Breast epithelium (tissue), 4 donors: ENCODE measurements at places on chromosomes 11 and 22.
A peak's percentile ranks its signal among the peaks of the same experiment; 100 is the strongest.

DNA sequence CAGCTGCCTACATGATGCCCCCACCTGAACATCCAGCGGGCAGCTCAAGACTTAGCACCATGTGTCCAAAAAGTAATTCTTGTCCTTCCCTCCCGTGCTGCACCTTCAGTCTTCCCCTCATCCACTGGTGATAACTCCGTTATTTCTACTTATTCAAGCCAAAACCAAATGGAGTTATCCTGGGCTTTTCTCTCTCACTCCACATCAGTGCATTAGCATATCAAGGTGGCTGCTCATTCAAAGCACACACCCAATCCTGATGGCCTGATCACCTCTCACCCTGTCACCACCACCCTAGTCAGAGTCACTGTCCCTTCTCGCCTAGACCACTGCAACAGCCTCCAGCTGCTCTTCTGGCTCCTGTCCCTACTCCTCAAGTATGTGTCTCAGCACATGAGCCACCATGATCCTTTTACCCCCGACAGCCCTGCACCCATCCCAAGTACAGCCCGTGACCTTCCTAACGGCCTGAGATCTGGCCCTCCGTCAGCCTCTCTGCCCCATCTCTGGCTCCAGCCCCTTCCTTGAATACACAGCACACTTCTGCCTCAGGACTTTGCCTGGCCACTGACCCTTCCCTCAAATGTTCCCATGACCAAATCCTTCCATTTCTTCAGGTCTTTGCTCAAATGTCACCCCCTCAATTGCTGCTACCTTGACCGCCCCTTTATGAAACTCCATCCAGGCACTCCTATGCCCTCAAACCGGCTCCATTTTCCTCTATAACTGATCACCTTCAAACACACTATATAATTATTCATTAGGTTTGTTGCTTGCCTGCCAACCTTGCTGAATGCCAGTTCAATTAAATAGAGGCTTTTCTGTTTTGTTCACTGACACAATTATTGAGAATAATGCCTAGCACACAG is 19.7 kb upstream of the SLC25A1 start:
- no peak for DNase-seq
- H3K4me3 ChIP-seq, result no peak overlapping the region
- H3K36me3 ChIP-seq, result no peaks in the 10 kb centered on the region
- H3K4me1 ChIP-seq, result no peaks in the 10 kb centered on the region
- no peak overlapping the region for H3K27ac ChIP-seq

DNA sequence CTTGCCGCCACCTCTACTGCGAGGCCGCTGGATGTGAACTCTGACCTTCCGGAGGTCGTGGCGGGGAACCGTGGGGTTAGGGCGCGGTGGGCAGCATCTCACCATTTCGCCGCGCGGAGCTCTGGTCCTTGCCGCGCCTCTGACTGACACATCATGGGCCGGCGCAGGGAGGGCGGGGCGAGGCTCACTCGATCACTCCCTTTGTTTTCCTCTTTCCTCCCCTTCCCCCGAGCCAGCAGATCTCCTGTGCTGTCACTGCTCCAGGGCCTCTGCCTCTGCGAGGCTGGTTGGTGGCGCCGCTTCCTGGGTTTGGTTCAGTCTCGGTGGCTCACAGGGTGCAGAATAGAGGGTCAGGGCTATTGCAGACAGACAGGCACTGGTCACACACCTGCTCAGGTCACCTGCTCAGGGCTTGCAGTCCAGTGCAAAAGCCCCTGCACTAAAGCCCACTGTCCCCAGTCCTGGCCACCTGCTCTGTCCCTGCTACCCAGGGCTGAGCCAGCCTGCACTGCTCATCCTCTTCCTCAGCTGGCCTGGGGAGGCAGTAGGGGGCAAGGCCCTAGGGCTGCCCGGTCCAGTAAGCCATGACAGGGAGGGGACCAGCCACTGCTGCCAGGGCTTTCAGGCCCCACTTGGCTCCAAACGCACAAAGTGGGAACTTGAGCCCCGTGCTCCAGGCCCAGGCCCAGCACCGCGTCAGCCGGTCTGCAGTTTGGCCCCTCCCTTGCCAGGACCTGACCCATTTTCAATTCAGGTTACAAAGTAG is 36.2 kb downstream of the PISD start:
- DNase-seq, result peak; percentile 66
- no peaks in the 10 kb centered on the region for H3K36me3 ChIP-seq
- no peaks in the 10 kb centered on the region for H3K27me3 ChIP-seq

GRCh38 chr22:17767233-17768065 is 6.8 kb downstream of the BID start:
- H3K36me3 ChIP-seq, result no peaks in the 10 kb centered on the region
- no peaks in the 10 kb centered on the region for H3K27me3 ChIP-seq
- H3K4me3 ChIP-seq, result no peak overlapping the region
- no peak overlapping the region for H3K27ac ChIP-seq

DNA sequence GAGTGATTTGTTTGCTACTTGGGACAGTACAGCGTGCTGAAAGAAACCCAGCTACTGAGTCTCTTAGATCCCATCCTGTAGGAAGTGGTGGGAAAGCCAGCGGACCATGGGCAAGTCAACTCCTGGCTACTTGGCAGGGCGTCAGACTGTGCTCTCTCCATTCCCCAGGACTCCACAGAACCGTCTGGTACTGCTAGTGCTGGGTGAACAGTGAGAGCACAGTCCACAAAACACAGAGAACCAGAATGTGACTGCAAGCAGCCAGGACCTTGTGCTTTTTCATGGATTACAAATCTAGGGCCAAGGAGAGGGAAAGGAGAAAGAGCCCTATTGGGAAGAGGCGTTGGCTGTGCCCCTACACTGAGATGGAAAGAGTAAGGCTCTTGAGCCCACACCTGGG is 10.2 kb downstream of the BID start:
- no peak overlapping the region for H3K4me3 ChIP-seq
- no peaks in the 10 kb centered on the region for H3K27me3 ChIP-seq
- no peak overlapping the region for H3K27ac ChIP-seq
- DNase-seq, result no peak

- H3K27ac ChIP-seq, result no peak overlapping the region
- no peak overlapping the region for H3K4me3 ChIP-seq
- no peaks in the 10 kb centered on the region for H3K27me3 ChIP-seq
- H3K36me3 ChIP-seq, result no peaks in the 10 kb centered on the region
- no peak for DNase-seq
These were observed 34.1 kb downstream of the LMO1 start for GRCh38 chr11:8229299-8230177.

DNA sequence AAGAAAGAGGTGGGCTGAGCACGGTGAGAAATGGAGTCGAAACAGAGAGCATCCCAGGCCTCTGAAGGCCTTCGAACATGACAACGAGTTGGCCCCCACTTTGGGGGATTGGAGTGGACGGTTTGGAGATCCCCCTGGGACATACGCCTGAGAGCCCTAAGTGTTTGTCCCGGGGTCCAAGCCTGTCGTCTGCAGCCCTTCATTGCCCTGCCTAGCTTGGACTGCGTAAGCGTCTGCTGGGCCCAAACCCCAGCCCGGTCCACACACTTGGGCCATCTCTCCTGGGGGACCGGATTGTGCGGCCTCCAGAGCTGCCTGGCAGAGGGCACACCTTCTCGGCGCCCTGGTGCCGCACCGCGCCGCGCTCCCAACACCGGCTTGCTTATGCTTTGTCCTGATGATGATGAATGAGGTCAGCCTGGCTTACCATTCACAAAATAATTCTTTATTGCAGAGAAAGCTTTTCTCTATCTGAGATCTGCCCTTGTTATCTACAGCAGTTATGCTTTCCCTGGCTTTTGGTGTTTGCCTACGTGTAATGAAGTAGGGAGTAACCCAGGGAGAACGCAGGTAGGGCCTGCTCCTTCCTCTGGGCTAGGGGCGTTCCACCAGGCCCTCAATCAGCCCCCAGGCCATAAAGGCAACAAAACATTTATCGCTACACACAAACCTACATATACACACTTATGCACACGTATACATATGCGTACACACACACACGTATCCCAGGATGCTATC is 85.9 kb upstream of the PPARA start:
- peaks cover 20% of the 10 kb centered on the region for H3K4me1 ChIP-seq
- H3K4me3 ChIP-seq, result peak overlapping the region; percentile 62
- peak; percentile 52 for DNase-seq
- peak overlapping the region; percentile 100 for H3K27ac ChIP-seq
- H3K36me3 ChIP-seq, result no peaks in the 10 kb centered on the region
- H3K27me3 ChIP-seq, result no peaks in the 10 kb centered on the region

- no peaks in the 10 kb centered on the region for H3K27me3 ChIP-seq
- H3K27ac ChIP-seq, result peak overlapping the region; percentile 83
- H3K36me3 ChIP-seq, result no peaks in the 10 kb centered on the region
- H3K4me3 ChIP-seq, result no peak overlapping the region
- DNase-seq, result no peak
These were observed 7.7 kb downstream of the CARD10 start for GRCh38 chr22:37511395-37512104.

DNA sequence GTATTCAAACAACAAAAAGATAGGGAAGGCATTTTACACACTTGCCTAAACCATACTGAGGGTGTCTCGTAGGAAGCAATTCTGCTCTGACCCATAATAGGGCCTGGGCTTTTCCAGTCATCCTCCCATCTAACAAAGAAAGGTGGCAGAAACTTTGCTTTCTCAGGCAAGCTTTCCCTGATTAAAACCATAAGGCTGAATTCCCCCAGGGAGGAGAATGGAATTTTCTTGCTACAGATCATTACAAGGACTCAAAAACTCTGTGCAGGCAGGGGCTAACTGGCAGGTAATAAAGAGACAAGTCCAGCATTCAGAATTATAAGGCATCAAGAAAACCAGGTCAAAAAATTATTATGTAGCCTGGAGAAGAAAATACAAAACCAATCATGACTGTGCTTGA is 90.4 kb downstream of the RBFOX2 start:
- H3K36me3 ChIP-seq, result no peaks in the 10 kb centered on the region
- no peak overlapping the region for H3K27ac ChIP-seq
- DNase-seq, result no peak

GRCh38 chr22:39182478-39183030 is 30.1 kb upstream of the CBX7 start:
- H3K36me3 ChIP-seq, result no peaks in the 10 kb centered on the region
- no peaks in the 10 kb centered on the region for H3K4me1 ChIP-seq
- DNase-seq, result no peak

DNA sequence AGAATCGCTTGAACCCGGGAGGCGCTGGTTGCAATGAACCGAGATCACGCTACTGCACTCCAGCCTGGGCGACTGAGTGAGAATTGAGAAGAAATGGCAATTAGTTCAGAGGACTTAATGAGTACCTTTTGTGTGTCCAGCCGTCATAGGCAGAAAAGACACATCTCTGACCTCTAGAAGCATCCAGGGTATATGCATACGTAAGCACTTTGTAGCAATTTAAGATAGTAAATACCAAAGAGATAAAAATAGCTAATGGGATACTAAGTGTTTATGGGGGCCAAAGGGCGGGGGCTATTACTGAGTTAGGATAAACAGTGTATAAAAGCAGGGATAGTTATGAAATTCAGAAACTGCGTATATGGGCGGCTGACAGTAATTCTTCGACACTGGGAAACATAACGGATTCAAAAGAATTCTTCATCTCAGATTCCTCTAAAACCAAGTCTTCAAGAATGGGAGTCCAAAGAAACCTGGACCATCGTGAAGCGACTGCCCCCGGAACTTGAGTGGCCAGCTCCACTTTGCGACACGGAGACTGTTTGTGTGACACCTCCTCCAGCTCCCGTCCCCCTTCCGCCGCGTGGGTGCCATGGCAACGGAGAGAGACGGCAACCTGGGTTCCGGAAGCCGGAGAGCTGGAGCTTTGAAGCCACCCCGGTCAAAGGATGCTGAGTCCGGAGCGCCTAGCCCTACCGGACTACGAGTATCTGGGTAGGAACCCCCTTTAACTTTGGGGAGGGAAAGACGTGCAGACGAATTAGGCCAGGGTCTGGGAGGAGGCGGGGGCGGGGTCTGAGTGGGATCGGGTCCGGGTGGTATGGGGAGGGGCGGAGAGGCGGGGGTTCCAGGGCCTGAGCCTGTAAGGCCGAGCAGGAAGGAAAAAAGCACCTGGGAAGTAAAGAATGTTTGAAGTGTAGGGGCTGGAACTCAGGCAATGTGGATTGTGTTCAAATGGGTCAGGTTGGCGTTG is at the start of gene CSTPP1:
TSS of gene CSTPP1 (plus strand) at position 624 of the 973 bp plus-strand sequence. CDS start at position 669, 45 bp downstream.
- peak within 1 kb of the TSS; percentile 82 for H3K4me3 ChIP-seq
- peak within 1 kb of the TSS; percentile 77 for H3K27ac ChIP-seq
- H3K27me3 ChIP-seq, result no peaks in the 10 kb centered on the region
- H3K36me3 ChIP-seq, result no peaks in the 10 kb centered on the region
- no peaks in the 10 kb centered on the region for H3K4me1 ChIP-seq
- DNase-seq, result peak; percentile 94

- H3K4me1 ChIP-seq, result no peaks in the 10 kb centered on the region
- H3K36me3 ChIP-seq, result no peaks in the 10 kb centered on the region
- DNase-seq, result no peak
- H3K27me3 ChIP-seq, result no peaks in the 10 kb centered on the region
These were observed 1.0 kb downstream of the ZNF70 start for GRCh38 chr22:23749841-23750301.

DNA sequence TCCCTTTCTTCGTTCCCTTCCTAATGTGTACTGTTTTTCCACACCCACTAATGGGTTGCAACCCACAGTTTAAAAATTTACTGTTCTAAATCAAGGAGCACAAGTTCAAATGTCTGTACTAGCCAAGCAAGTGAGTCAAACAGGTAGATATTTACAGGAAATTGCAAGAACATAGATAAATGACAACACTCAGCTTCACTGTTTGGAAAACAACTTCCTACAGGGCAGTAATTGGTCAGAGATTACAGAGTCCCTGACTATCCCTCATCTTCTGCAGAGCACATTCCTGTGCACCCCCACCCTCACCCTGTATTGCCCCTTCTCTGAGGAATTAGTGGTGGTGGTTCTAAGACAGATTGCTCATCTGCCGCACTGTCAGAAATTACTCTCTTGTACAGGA is 1.9 kb downstream of the SERPING1 start:
- H3K4me3 ChIP-seq, result peak overlapping the region; percentile 78
- no peaks in the 10 kb centered on the region for H3K36me3 ChIP-seq
- H3K4me1 ChIP-seq, result no peaks in the 10 kb centered on the region
- DNase-seq, result no peak

DNA sequence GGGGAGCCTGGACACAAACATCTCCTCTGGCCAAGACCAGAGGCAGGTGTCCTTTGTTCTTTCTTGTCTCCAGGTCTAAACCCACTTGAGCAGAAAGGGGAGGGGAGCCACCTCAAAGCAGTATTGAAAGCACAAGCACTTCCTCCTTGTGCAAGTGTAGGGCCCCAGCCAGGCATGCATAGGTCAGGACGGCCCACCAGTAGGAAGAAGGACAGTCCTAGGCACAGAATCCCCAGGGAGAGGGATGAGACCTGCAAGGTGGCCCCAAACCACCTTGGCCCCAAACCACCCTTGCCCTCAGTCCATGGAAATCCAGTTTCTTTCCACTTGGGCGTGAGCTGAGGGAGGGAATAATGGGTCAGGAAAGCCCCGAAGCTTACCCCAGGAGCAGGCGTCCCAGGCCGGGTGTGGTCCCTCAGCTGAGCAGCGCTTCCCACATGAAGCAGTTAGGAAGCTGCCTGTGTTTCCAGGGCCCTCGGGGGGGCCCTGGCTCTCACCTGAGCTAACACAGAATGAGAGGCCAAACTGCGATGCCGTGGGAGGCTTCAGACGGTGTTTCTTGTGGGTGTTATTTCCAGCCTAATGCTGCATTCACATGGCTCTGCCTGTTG is 20.4 kb upstream of the IGSF9B start:
- no peak overlapping the region for H3K27ac ChIP-seq
- no peaks in the 10 kb centered on the region for H3K4me1 ChIP-seq
- H3K27me3 ChIP-seq, result no peaks in the 10 kb centered on the region

- H3K4me3 ChIP-seq, result no peak overlapping the region
- H3K4me1 ChIP-seq, result no peaks in the 10 kb centered on the region
- no peak for DNase-seq
- no peaks in the 10 kb centered on the region for H3K36me3 ChIP-seq
These were observed 70.7 kb upstream of the TTC12 start for GRCh38 chr11:113243696-113244095.

- H3K4me1 ChIP-seq, result no peaks in the 10 kb centered on the region
- no peaks in the 10 kb centered on the region for H3K36me3 ChIP-seq
- no peak for DNase-seq
- no peak overlapping the region for H3K27ac ChIP-seq
- H3K27me3 ChIP-seq, result no peaks in the 10 kb centered on the region
These were observed 53.3 kb upstream of the SUSD2 start for GRCh38 chr22:24128021-24128420.
